ENCODE measurements at places on chromosomes 13 and 19. TPM values are rescaled to one million over a fixed set of nuclear protein-coding genes. Genes with fewer than 3 reads are reported as not detected.

DNA sequence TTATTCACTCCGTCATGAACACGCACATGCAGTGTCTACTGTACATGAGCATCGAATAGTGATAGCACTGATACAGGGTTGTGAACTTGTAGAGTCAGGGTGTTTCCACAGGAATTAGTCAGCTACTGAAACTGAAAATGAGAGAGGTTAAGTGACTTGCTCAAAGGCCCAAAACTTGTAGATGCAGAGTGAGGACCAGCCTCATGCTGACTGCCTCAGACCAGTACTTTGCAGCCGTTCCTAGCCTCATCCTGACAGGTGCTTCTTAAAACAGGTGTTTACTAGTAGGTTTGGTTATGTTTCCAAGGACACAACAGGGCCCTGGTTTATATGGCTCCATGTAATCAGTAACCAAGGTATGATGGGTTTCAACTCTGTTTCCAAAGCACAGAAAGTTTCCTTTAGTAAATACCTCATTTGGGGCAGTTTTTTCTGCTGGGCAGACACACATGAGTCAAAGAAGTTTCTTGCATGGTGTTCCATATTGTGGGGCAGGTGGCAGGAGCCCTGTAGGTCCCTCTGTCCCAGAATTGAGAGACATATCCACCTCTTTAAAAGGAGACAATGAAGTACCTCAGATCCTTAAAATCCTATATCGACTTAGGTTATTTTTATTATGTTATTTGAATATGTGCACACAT is 16.0 kb downstream of the FGF9 start:
- no peak for DNase-seq

DNA sequence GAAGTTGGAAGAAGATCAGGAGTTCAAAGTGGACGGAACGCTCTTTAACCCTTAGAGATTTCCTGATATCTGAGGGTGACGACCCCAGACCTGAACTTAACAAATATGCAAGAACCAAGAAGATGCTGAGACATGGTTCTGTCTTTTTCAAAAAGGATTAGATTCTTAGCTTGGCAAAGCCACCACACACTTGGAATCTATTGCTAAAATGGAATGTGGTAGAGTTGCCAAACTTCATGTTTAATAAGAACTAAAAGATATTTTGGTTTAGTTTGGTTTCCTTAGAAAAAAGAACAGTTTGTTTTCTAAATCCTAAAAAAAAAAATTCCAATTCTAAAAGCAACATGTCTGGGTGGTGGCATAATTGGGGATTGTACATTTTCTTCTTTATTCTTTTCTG is 29.5 kb downstream of the UNC13A start:
- DNase-seq, result no peak

- DNase-seq, result peak; percentile 81
Measured at GRCh38 chr13:31209172-31209840, 9.5 kb downstream of the B3GLCT start.

Gene CGB5
- total RNA-seq, result not detected

GRCh38 chr13:93562676-93563075 is 336.1 kb downstream of the GPC6 start:
- no peak for DNase-seq

DNA sequence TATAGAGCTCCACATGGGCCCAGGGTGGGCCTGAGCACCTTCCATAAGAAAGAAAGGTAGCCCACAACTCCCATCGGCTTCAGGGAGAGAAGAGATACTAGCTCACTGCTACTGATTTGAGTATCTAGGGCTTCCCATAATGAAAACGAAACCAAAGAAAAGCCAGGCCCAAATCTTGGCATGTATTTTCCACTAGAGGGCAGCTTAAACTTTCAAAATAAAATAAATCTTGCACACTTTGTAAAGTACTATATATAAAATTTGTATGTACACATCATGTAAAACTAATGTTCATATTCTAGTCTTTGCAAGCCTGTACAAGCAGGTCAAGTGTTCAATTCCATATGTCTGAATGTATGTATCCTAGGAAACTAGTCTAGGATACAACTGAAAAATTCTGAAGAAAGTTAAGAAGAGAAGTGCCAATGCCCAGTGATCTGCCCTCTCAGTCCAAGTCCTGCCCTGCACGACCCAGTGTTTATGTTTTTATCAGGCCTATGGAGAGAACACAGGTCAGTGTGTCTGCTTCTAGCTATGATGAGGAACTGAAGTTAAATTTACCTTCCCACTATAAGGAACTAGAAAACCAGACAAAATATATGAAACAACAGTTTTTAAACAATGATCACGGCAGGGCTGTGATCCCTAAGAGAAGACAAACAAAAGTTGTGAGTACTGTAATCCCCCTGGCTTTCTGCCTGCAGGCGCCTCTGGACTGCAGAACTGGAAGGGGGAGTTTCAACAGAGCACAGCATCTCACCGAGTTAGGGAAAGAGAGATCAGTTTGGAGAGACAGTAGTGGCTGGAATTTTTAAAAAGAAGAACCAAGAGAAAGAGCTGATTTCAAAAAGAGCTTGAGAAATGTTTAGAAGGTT is 475.7 kb downstream of the UQCRFS1 start:
- no peak for DNase-seq

DNA sequence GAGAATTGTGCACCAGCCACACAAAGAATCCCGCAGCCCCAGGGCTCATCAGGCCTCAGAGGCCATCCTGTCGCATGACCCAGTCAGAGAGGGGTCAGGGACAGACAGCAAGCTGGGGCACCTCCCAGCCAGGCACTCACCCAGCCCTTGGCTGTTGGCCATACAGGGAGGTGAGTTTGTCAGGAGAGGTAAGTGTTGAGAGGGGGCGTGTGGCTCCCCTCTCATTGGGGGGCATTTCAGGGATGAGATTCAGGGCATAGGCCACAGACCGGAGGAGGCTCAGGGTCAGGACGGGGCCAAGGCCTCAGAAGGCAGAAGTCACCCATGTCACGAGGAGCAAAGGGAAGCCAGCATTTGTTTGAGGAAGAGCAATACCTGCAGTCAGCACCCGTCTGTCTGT is 37.1 kb downstream of the MYO9B start:
- no peak for DNase-seq

GRCh38 chr19:2055931-2056836 is 5.1 kb upstream of the MKNK2 start:
- DNase-seq, result peak; percentile 92

DNA sequence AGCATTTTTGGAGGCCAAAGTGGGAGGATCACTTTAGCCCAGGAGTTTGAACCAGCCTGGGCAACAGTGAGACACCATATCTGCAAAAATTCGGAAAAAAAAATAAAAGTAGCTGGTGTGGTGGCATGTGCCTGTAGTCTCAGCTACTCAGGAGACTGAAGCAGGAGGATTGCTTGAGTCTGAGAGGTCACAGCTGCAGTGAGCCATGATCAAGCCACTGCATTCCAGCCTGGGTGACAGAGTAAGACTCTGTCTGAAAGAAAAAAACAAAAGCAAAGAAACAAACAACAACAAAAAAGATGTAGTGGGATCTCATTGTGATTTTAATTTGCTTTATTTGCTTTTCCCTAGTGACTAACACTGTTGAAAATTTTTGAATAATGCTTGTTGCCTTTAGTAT is 394.7 kb upstream of the KLHL1 start:
- no peak for DNase-seq

- DNase-seq, result no peak
Measured at GRCh38 chr19:16185768-16186123, 536 bp downstream of the FAM32A start.

Gene ZSCAN22
- 1.4 TPM for total RNA-seq

Gene CBLC
- not detected for total RNA-seq

- no peak for DNase-seq
Measured at GRCh38 chr13:82358284-82358683, 1524.0 kb downstream of the SLITRK1 start.

DNA sequence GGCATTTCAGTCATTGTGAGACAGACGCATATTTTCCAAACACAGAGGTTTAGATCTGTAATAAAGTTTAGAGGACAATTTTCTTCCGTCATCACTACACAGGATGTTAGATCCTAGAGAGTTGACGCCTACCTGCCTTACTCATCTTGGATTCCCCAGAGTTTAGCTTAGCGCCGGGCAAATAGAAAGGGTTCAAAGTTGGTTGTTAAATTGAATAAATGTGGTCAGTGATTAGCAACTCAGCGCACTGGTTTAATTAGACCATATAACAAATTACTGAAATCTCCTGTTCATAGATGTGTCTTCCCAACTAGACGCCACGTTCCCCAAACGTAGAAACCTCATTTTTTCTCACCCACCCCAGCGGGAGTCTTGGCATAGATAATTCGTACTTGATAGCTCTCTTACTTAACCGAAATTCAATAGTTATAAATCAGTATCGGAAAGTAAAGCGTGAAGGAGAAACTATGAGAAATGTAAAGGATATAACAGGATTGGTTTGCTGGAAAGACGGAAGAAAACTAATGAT is 726 bp upstream of the UFM1 start:
- DNase-seq, result no peak

DNA sequence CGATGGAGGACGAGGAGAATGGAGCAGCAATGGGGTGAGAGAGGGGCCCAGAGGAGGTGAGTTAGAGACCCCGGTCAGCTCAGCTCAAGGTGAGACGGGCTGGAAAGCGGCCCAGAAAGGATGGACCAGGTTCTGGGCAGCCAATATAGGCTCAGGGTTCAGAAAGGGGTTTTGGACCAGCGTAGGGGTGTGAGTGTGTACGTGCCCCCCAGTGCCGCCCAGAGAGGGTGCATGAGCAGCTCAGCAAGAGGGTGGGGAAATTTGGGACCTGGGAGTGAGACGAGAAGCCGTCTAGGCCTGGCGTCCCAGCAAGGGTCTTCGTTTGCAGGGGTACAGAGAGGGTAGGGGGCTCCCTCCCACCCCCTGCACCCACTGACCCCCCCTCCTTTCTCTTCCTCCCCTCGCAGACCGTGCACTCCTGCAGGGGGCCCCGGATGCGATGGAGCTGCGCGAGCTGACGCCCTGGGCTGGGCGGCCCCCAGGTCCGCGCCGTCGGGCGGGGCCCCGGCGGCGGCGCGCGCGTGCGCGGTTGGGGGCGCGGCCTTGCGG is 12.1 kb downstream of the FUT6 start:
- no peak for DNase-seq

DNA sequence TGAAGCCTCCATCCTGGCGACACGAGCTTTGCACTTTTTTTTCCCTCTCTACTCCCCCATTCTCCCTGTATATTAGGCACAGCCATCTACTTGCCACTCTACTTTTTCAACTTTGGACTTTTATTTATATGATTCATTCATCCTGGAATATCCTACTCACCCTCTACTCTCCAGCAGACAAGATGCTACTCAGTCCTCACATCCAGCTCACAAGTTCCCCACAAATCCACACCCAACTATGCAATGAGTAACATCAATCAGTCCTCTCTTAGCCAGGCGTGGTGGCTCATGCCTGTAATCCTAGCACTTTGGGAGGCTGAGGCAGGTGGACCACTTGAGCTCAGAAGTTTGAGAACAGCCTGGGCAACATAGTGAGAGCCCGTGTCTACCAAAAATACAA is 23.9 kb upstream of the URAD start:
- DNase-seq, result no peak

Gene HPN
- 0.95 TPM for total RNA-seq

DNA sequence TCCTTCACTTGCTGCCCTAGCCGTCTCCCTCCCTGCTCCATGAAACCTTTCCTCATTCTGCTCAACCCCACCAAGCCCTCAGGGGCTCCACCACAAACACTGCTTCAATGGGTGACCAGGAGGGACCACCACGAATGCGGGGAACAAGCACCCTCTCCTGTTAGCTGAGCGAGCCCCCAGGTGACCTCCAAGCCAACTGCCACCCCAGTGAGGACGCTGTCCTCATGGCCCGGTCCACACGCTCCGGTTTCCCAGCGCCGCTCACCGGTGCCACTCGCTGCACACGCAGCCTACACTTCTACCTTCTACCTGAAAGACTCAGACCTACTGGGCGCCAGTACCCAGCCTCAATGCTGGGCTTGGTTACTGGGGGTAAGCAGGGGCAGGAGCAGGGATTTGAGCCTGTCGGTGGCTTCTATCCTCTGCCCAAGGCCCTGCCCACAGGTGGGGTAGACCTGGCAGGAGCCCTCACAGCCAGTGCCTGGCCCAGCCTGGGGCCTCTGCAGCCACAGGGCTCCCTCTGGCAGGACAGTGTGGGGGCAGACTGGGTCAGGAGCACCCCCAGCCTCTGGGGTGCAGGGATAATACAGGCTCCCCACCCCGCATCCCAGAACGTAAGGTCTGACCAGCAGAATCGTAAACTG is 704 bp upstream of the TMEM86B start:
- no peak for DNase-seq

DNA sequence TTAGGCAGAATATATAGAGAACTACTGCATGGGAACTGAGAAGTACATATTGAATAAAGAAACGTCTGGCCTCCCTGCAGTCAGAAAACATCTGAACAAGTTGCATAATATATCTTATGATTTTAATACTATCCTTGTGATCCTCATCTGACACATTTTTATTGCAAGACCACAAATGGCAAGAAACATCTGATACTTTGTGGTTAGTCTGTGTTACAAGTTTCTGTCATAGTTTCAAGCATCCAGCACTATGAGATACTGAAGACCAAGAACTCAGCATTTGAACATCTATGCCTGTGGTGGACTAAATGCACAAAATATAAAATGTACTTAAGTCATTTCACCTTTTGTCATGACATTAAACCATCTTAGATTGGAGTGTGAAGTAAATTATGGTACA is 1175.8 kb upstream of the MIR17HG start:
- DNase-seq, result no peak

Gene ZNF320
- 12.2 TPM for total RNA-seq

- no peak for DNase-seq
Measured at GRCh38 chr13:24341439-24341838, 32.1 kb downstream of the C1QTNF9 start.

- DNase-seq, result no peak
Measured at GRCh38 chr13:37906880-37907279, 37.3 kb upstream of the TRPC4 start.

Gene FREM2
- 2.1 TPM for total RNA-seq

DNA sequence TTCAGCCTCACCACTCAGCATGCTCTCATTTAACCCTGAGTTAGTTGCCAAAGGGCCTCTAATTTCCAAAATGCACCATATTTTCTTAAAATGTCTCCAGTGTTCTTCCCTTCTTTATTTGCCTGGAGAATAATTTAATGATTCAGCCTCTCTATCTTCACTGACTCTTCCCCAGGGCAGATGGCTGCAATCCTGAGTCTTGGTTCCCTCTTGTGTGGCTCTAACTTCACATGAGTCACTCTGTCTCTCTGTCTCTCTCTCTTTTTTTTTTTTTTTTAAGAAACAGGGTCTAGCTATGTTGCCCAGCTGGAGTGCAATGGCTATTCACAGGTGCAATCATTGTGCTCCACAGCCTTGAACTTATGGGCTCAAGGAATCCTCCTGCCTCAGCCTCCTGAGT is 251.4 kb downstream of the VWA8 start:
- DNase-seq, result no peak

DNA sequence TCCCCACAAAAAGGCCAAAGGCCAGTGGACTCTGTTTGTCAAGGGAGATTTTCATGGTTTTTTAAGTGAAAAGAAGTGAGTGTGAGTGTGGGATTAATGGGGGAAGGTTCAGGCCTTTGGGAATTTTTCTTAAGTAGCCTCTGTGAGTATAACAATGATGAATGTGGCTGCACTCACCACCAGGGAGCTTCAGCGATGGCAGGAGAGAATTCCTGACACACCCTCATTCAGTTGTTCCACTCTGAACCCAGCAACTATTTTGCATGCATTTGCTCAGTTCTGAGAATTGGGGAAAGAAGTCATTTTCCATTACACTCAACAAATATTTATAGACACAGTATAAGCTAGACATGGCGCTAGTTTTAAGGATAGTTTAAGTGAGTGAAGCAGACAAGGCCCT is 117.9 kb downstream of the CCNA1 start:
- DNase-seq, result no peak
